NCI-H2081 treated with DMSO at 0.1 percent for 48 hours (cell line): ENCODE measurements at places on chromosomes 7 and 10.

- DNase-seq: no peak
Observed at GRCh38 chr10:30970760-30971460, 60.8 kb downstream of the ZNF438 start.

DNA sequence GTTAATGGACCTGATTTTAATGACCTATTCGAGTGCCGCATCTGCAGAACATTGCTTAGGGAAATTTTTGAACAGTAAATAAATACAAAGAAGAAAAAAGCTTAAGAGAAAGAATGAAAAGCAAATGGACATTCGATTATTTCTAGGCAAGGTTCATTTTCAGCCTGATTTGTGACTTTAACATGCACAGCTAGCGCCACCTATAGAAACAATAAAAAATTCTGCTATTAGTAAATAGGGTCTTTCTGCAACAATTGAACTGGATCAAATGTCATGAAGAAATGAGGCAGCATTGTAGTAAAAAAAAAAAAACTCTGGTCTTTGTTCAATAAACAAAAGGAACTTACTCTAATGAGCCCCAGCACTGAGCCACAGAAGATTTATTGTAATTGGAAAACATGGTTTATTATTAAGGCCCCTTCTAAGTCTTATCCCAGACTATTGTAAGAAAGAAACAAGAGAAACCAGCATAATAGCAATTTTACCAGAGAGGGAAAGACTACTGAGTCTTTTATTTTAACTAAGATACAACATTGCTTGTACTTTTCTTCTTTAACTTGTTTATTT is 41.4 kb upstream of the GHITM start:
- peak; percentile 25 for DNase-seq

DNA sequence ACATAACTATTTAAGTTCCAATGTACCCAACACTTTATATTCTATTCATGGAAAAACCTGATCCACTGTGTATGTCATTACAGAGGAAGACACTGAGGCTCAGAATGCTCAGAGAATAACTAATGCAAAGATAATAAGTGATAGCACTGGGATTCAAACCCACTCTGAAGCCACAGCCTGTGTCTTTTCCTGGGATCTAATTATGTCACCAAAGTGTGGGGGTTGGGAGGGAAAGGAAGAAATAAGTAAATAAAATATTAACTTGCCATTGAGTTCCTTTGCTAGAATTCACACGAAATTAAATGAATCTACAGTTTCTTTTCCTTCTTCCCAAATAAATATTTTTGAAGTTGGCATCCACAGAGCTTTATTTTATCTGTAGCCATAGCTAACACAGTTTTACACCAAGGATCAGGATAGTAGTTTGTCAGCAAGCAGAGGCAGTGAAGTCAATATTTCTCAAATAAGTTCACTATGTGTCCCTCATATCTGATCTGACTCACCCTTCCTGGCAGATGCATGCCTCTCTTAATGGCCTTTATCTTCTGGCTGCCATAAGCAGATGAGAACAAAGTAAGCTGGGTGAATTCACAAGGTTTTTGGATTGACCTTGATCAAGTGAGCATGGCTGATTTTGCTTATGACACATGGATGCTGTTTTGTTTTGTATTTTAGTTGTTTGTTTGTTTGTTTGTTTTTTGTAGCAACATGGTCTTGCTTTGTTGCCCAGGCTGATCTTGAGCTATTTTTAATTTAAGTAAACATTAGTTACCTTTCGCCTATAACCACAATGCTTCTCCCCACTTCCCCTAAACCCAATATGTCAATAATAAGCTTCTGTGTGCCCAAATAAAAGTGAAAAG is 6.3 kb downstream of the RAPGEF5 start:
- no peak for DNase-seq

DNA sequence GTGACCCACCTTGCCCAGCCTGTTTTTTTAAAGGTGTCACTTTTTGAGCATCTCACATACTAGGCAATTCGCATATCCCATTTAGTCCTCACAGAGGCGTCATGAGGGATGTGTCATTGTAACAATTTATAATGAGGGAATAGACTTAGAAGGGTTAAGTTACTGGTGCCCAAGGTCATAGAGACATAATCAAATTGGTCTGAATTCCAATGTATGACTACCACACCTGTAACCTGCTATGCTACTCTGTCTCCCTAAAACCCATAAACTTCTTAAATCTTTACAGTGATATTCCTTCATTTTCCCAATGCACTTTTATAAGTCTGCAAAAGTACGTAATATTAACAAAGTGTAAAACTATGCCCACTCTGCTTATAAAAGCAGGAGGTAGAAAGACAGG is 7.1 kb downstream of the ZMYND11 start:
- no peak for DNase-seq

DNA sequence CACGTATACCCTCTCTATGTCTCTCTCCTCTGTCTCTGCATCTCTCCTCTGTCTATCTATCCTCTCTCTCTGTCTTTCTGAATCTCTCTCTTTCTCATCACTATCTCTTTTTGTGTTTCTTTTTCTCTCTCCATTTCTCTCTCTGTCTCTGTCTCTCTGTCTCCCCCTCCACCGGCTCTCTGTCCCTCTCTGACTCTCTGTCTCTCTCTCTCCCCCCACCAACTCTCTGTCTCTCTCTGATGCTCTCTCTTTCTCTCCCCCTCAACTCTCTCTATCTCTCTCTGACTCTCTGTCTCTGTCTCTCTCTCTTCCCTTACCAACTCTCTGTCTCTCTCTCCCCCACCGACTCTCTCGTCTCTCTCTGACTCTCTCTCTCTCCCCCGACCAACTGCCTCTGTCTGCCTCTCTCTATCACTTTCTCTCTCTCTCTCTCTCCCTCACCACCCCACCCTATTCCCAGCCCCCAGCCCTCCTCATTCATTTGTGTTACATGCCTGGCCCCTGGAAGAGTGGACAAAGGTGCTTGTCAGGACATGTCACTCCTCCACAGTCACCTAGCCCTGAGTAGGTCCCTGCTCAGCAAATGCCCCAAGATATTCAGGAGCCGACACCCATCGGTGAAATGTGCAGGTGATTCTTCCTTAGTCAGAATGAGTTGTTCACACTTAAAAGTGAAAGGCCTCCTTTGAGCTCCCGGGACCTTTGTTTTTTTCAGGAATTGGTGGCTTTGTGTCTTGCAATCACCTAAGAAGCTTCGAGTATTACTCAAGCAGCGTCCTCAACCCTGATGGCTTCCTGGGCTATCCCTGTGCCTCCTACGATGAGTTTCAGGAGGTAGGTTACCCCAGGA is 13.6 kb downstream of the PNLIPRP2 start:
- no peak for DNase-seq

GRCh38 chr10:30384701-30385201 is 35.7 kb upstream of the MTPAP start:
- no peak for DNase-seq

DNA sequence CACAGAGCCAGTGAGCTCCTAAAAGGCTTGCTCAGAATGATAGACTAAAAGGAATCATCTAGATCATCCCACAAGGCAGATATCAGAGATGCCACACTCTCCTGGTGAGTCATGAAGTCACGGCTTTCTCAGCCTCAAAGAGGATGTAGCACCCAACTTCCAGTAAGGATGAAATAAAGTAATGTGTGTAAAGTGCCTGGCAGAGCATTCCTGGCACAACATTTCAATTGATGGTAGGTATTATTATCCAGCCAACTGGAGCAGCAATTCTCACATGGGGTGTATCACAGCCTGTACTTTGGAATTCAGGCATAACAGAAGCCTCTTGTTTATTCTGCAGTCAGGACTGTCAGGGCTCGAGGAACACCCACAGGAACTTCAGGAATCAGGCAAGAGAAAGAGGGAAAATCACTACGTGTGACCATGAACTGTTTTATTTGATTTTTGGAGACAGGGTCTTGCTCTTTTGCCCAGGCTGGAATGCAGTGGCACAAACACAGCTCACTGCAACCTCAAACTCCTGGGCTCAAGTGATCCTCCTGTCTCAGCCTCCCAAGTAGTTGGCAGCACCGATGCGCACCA is 5.3 kb upstream of the NAT16 start:
- DNase-seq: no peak

DNA sequence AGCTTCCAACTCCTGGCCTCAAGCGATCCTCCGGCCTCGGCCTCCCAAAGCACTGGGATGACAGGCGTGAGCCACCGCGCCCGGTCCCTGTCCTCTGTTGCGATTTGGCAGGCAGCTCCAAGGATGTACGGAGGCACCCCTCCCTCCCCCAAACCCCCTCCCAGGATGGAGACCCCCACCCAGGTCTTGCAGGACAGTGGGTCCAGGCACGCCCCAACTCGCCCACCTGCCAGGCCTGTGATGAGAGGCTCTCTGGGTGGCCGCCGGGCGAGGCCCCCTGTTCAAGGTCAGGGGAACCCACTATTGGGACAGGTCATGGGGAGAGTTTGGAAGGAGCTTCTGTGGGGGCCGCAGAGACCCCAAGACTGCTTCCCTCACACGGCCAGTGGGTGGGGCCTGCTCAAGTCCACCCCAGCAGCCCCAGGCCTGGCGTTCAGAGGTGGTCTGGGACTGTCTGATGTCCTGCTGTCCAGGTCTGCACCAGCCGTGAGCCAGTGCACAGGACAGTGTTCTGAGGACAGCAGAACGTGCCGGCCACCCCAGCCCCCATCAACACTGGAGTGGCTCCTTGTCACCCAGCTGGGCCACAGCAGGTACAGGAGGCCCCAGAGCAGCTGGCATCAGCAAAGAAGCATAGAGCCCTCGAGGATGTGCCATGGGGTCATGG is 2.5 kb downstream of the ADAP1 start:
- DNase-seq: no peak

DNA sequence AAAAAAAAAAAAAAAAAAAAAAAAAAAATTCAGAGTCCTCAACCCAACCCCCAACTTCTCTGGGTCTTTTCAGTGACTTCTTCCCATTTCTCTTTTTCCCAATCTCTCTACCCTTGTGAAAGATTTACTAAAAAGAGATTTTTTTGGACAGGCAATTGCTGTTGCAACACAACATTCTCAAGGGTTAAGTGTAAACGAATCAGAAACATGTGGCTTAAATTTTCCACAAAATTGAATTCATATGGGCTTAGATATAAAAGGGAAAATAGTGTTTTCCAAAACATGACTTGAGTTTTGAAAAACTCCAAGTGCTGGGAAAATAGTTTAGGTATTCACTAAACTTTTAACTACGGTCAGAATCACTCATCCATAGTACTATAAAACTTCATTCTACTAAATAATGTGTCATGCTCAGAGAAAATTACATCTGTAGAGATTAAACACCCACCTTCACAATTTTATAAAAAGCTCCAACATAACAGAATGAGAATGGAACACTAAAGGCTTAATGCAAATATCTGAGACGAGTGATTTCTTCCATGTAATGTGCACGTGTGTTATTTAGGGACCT is 643.1 kb downstream of the PARD3 start:
- DNase-seq: no peak

GRCh38 chr7:120933475-120933874 is 17.1 kb upstream of the ING3 start:
- DNase-seq: no peak

- no peak for DNase-seq
Observed at GRCh38 chr10:75910032-75910431, 478.6 kb downstream of the LRMDA start.

DNA sequence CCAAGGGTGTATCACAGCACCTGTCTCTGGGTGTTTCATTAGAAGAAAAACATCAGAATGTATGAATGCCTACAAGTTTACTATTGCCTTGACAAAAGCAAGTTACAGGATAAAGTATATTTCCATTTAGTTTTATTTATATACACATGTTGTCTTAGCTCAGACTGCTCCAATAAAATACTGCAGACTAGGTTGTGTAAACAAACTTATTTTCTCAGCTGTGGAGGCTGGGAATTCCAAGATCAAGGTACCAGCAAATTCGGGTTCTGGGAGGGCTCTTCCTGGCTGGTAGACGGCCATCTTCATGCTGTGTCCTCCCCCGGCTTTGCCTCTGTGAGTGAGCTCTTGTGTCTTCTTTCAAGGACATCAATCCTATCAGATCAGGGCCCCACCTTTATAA is 77.1 kb upstream of the UNC5B start:
- DNase-seq: no peak

DNA sequence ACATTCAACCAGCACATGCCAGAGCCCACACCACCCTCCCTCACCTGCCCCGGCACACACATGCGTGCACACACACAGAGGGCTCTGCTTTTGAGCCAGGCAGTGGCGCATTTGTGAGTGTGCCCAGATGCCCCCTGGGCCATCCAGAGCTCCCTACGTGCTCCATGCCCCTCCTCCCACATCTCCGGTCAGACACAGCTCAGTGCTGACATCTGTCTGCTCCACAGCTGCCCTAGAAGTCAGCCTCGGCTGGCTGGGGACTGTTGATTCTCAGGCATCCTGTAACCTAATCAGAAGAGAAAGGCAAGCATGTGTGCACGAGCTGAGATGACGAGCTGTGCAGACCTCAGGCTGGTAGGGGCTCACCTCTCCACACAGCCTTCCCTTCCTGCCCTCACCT is 135.1 kb downstream of the ZMIZ1 start:
- DNase-seq: no peak

GRCh38 chr10:103186128-103186527 is 6.9 kb downstream of the NT5C2 start:
- DNase-seq: no peak

DNA sequence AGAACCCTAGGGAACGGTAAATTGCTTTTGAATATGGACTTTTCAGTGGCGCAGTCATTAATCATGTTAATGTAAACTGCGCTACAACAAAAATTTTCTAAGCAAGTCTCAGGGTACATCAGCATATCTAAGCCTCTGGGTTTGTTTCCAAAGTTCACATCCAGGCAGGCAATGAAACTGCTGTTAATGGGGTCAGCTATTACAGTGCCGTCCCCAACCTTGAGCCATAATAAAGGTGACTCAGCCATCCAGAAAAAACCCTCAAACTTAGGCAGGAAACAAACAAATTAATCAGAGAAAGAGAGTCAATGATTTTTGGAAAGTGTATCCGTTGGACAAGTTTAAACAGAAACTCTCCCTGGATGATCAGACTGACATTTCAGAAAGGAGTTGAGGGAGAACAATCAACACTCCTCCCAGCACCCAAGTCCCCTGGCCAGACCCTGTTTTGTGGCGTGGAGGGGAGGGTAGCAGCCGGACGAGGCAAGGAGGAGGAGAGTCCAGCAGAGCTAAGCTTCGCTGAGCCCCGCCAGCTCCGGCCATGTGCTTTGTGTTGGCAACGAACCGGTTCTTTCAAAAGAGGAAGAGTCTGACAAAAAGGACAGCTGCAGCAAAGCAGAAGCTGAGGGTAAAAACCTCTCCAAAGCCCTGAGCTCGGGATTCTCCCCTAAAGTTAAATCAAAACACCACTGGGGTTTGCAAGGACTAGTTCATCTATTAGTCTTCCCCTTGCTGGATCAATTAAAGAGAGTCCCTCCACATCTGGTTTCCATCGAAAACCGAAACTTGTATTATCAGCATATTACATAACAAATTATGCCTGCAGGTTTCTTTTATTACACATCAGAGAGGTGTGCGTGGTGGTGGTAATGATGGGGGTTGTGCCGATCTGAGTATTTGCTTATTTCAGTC is 3.6 kb downstream of the FAM53B start:
- DNase-seq: no peak

- DNase-seq: no peak
Observed at GRCh38 chr7:94391726-94392392, 2.8 kb upstream of the COL1A2 start.
